ENCODE measurements at places on chromosomes 11 and 22. TPM values are rescaled to one million over a fixed set of nuclear protein-coding genes. Genes with fewer than 3 reads are reported as not detected.

RAB38 gene
- 2.4 TPM for total RNA-seq

DNA sequence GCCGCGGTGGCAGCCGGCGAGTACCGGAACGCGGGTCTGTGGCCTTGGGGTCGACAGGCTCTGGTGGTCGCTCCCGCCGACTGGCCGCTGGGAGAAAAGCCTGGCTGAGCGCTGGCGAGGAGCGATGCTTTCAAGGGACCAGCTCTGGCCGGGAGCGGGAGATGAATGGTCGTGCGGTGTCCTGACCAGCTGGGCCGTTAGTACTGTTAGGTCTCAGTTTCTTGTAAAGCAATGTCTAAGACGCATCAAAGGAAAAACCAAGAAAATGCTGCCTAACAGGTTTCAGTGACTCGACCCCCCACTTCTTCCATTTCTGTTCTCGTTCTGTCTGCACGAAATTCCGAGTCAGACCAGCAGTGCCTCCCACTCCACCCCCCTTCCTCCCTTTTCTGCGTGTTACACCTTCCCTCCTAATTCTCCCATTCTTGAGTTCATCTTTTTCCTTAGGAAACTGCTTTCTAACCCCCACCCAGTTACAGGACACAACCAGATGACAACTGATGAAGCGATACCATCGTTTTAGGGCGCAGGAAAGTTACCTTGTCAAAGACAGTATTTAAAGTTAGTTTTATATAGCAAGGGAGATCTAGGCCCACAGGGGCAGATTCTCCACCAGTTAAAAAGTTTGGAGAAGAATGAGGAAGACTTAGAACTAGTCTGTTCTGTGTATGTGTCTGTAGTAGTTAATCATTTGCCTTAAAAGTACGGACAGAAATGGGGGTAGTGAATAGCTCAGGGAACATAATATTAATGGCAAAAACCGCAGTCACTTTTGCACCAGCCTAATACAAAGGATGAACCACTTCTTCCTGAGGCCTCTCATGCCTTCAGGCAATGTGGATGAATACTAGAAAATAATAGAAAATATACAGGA lies 1.0 kb downstream of the CUL5 start:
- no peak for DNase-seq
- no peaks in the 10 kb centered on the region for H3K36me3 ChIP-seq
- H3K4me3 ChIP-seq, result peak overlapping the region; percentile 97
- H3K4me1 ChIP-seq, result peaks cover 2% of the 10 kb centered on the region

DNA sequence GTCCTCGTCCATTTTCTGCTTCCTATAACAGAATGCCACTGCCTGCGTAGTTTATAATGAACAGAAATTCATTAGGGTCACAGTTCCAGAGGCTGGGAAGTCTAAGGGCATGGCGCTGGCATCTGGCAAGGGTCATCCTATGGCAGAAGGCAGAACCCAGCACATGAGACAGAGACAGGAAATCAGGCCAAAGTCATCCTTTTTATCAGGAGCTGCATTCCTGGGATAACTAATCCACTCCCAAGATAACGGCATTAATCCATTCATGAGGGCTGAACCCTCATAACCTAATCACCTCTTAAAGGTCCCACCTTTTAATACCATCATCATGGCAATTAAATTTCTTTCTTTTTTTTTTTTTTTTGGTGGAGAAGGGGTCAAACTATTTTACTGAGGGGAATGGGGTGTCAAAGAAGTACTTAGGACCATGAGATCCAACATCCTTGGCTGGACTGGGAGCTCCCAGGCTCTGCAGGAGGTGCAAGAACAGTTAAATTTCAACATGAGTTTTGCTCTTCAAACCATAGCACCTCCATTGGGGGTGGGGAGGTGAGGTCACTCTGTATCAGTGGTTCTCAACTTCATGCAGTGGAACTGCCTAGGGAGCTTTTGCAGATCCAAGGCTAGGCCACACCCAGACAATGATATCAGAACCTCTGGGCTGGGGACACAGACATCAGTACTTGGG lies 4.4 kb downstream of the TMEM109 start:
- DNase-seq, result no peak
- H3K4me1 ChIP-seq, result peaks cover 3% of the 10 kb centered on the region
- no peaks in the 10 kb centered on the region for H3K27me3 ChIP-seq
- H3K27ac ChIP-seq, result no peak overlapping the region
- H3K4me3 ChIP-seq, result no peak overlapping the region

DNA sequence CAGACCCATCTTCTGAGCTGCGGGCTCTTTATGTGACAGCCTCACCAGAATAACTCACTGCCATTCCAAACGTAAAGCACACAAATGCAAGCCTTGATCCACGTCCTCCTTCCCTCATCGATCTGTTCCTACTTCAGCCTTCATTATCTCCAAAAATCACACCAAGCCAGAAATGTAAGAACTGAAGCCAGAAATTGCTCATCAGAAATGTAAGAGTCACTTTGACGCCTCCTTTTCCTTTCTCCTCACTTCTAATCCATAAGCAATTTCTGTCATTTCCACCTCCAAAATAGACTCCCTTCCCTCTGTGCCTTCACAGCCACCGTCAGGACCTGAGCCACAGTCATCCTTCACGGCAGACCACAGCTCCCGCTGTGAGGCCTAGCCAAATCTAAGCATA lies 387.3 kb upstream of the B3GAT1 start:
- no peaks in the 10 kb centered on the region for H3K4me1 ChIP-seq
- no peak overlapping the region for H3K4me3 ChIP-seq
- H3K36me3 ChIP-seq, result no peaks in the 10 kb centered on the region
- no peak overlapping the region for H3K27ac ChIP-seq

- peak overlapping the region; percentile 64 for H3K4me3 ChIP-seq
- peaks cover 13% of the 10 kb centered on the region for H3K4me1 ChIP-seq
- no peaks in the 10 kb centered on the region for H3K36me3 ChIP-seq
- peak overlapping the region; percentile 79 for H3K27ac ChIP-seq
- no peak for DNase-seq
- no peaks in the 10 kb centered on the region for H3K27me3 ChIP-seq
Observed at GRCh38 chr11:66289548-66290329, 796 bp upstream of the YIF1A start.

DNA sequence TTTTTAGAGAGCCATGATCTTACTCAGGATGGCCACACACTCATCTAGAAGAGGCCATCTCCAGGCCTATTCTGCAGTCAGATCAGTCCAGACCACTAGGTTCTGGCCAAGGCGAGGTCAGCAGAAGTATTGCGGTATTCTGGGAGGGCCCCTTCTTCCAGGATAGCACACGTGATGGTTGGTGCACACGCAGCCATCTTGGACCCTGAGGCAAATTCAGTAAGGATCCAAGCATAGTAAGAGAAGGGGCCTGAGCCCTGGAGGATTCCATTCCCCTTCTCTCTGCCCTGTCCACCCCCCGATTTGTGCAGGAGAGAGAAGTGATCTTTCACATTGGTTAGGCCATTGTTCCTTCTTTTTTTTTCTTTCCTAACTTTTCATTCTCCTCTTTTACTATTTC lies 957.9 kb downstream of the BRD1 start:
- no peak for DNase-seq
- H3K27me3 ChIP-seq, result no peaks in the 10 kb centered on the region
- H3K4me1 ChIP-seq, result no peaks in the 10 kb centered on the region
- no peak overlapping the region for H3K4me3 ChIP-seq
- no peaks in the 10 kb centered on the region for H3K36me3 ChIP-seq
- no peak overlapping the region for H3K27ac ChIP-seq
